ENCODE measurements at places on chromosomes 11 and 22.

- no peak for DNase-seq
These were observed 10.0 kb upstream of the MICAL2 start for GRCh38 chr11:12100429-12100828.

GRCh38 chr11:4211991-4212390, 117.4 kb downstream of the RRM1 start:
- no peak for DNase-seq

DNA sequence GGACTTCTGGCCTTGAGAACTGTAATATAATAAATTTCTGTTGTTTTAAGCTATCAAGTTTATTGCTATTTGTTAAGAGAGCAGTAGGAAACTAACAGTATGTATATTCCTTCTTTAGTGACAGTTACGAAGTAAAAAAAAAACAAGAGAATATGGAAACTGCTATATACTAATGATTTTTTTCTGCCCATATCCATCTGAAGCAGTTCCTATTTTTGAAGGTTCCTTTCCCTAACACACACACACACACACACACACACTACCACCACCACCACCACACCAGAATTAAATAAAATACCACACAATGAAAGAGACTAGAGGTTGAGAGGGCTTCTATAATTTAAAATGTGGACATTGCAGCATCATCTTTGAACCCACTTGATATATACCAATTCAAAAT, 44.4 kb upstream of the CARD18 start:
- no peak for DNase-seq

DNA sequence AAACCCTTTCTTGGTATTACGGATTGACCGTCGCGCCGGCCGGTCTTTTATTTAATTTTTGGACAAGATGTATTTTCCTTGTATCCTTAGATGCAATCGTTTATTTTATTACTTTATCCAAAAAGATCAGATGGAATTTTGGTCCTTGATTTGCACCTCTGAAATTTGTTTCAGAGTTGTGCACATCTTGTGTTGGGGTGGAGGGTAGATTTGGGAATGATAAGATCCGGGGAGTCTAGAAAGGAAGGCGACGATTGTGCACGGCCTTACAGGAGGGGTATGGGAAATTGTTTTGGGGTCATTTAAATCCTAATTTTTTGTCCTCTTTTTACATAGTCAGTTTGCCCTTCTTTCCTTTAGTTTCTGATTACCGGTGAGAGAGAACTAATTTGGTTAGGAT, 1.4 kb downstream of the KDM2A start:
- DNase-seq: no peak

- no peak for DNase-seq
These were observed 59.4 kb upstream of the DRD2 start for GRCh38 chr11:113534625-113535024.

All from anterior cingulate cortex (tissue), 58 donors.